ENCODE measurements at places on chromosomes 16 and 17. TPM values are rescaled to one million over a fixed set of nuclear protein-coding genes. Genes with fewer than 3 reads are reported as not detected.

DNA sequence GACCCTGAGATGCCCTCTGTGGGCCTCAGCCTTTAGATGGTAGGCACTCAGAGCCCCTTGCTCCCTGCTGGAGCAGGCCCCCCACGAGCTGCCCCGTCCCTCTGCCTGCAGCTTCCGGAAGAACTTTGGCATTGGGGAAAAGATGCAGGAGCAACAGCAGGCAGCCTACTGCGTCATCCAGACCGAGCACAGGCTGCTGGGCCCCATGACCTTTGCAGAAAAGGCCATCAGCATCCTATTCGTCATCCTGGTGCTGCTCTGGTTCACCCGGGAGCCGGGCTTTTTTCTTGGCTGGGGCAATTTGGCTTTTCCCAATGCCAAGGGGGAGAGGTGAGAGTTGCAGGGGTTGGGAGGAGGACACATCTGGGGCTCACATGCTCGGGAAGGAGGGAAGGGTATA lies 12.7 kb upstream of the FOXN1 start:
- no peaks in the 10 kb centered on the region for H3K27me3 ChIP-seq
- H3K4me1 ChIP-seq = no peaks in the 10 kb centered on the region
- H3K27ac ChIP-seq = no peak overlapping the region
- no peak for DNase-seq

DNA sequence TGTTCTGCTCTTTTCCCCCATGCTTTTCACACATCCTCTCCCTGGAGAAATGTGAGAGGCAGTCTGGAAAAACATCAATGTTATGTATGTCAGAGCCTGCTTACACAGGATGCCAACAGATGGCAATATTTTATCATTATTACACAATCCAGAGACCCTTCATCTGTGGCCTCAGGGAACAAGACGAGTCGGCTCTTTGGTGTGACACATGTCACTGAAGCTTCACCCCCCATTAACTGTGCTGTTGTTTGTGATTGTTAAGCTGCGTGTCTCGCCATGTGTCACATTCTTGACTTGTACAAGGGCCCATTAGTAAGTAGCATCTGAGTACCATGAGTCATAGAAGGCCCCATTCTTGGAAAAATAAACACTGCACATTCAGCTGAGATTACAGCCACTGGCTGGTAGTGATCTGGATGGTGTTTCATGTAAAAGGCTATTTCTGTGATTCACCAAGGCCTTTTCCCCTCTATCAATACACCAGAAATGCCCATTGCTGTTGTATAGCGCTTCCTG lies 682.1 kb upstream of the SOX9 start:
- H3K27ac ChIP-seq = no peak overlapping the region
- H3K4me1 ChIP-seq = peaks cover 19% of the 10 kb centered on the region
- DNase-seq = peak; percentile 90
- no peaks in the 10 kb centered on the region for H3K27me3 ChIP-seq
- no peaks in the 10 kb centered on the region for H3K36me3 ChIP-seq
- no peak overlapping the region for H3K4me3 ChIP-seq

DNA sequence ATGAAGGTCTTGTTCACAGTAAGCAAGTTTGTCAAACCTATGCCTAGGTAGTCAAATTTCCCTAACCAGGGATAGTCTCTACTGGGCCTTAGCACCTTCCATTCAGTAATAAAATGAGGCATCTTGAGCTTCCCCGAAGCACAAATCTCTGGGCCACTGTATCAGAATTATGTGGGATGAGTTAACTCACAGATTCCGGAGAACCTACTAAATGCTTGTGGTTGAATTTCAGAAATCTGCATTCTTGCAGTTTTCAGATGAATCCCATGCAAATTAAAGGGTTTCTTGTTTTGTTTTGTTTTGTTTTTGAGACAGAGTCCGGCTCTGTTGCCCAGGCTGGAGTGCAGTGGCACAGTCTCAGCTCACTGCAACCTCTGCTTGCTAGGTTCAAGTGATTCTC lies 478.8 kb upstream of the HSBP1 start:
- H3K27me3 ChIP-seq = no peaks in the 10 kb centered on the region
- H3K4me1 ChIP-seq = no peaks in the 10 kb centered on the region
- no peak overlapping the region for H3K27ac ChIP-seq
- no peaks in the 10 kb centered on the region for H3K36me3 ChIP-seq
- DNase-seq = no peak

DNA sequence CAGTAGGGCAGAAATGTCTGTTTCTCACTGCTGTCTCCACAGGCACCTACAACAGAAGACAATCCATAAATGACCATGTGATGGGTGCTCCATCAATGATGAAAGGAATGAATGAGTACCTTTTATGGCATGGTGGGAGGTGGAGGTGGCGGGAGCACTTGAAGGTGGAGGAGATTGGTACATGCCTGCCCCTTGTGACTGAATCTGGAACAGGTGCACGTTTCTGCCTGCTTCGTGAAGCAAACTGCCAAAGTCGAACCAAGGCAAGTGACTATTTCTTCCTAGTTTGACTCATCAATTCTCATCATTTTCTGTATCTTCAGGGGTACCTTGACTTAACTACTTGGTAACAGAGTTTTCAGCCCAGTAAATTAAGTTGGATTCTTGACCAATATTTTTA lies 25.4 kb downstream of the CDRT15 start:
- no peak overlapping the region for H3K27ac ChIP-seq
- H3K27me3 ChIP-seq = no peaks in the 10 kb centered on the region
- peaks cover 7% of the 10 kb centered on the region for H3K4me1 ChIP-seq
- H3K4me3 ChIP-seq = no peak overlapping the region
- DNase-seq = no peak

GRCh38 chr17:80794281-80795089 lies 197.2 kb upstream of the CHMP6 start:
- no peak overlapping the region for H3K27ac ChIP-seq
- no peaks in the 10 kb centered on the region for H3K27me3 ChIP-seq
- no peak for DNase-seq
- H3K36me3 ChIP-seq = 0 out of 2 replicates have a peak, but pooled peaks cover 4% of the 10 kb centered on the region
- no peak overlapping the region for H3K4me3 ChIP-seq

DNA sequence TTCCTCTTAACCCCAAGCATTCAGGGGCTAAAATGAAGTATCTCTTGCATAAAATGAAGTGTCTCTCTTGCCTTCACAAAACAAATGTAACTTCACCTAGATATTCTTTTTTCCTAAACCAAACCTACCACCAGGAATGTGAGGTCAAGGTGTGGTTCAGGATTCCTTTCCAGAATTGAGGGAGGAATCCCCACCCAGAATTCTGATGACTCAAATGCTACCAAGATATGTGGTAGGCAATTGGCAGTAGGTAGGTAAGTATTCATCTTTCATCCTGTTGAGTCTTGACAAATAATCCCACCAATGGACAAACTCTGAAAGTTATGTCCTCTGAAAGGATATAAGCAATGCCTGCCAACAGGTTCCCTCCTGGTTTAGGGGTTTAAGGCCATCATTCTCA lies 26.2 kb downstream of the TRIM16 start:
- peak overlapping the region; percentile 89 for H3K27ac ChIP-seq
- H3K27me3 ChIP-seq = no peaks in the 10 kb centered on the region
- H3K4me1 ChIP-seq = peaks cover 56% of the 10 kb centered on the region

Gene GTF3C1
- total RNA-seq = 97.5 TPM

All from HCT116 (cell line).